ENCODE measurements at places on chromosomes 3 and 15.

GRCh38 chr15:56813995-56814394 is 80.7 kb upstream of the ZNF280D start:
- no peak for DNase-seq

DNA sequence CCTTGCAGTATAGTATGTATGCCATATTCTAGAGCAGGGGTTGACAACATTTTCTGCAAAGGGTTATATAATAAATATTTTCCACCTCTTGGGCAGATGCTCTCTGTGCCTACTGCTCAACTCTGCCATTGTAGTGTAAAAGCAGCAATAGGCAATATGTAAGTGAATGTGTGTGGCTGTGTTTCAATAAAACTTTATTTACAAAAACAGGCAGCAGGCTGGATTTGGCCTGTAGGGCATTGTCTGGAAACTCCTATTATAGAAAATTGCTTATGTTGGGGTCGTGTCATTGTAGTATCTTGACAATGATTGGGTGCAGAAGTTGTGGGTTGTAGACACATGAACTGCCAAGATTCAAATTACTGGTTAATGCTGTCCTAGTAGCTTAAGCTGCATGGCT is 153.6 kb upstream of the CNTN3 start:
- DNase-seq = no peak

DNA sequence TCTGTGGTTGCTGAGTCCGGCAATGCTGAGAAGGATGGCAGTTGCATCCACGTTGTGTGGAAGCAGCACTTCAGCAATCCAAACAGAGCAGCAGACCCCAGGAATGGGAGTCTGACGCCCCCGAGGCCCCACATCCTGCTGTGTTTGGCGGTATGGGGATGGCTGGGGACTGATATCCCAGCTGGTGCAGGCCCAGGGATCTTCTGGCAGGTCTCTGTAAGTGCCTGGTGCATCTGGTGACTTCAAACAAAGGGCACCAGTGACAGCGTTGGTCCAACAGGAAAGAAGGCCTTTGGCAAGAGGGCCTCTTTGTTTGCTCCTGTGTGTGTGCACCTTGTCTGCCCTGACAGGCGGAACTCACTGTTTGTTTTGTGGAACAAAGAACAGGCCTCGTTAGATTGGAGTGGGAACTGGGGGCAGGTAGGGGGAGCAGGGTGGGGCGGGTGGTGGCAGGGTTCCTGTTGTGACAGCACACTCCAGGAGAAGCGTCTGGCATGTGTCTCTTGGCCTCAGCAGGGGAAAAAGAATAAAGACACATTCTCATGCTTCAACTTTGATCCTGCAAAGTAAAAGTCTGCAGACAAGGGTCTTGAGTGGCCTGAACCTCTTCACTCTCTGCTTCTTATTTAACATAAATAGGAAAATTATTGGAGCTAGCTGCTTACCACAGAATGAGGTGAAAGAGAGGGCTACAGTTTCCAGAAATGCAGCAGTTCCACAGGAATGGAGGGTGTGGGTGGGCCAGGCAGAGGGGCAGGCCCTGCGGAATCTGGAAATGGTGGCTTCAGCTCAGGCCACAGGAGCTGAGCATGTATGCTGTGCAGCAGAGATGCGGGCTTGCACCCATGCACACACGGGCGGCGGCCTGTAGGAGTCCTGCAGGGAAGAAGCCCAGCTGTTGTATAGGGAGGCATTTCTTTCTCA is 94.5 kb upstream of the MYZAP start:
- no peak for DNase-seq

GRCh38 chr3:117735481-117736101 is 1026.0 kb downstream of the TUSC7 start:
- DNase-seq = peak; percentile 67

GRCh38 chr15:25497934-25498333 is 59.1 kb upstream of the UBE3A start:
- no peak for DNase-seq
